ENCODE measurements at places on chromosomes 16 and 17.
A peak's percentile ranks its signal among the peaks of the same experiment; 100 is the strongest.

DNA sequence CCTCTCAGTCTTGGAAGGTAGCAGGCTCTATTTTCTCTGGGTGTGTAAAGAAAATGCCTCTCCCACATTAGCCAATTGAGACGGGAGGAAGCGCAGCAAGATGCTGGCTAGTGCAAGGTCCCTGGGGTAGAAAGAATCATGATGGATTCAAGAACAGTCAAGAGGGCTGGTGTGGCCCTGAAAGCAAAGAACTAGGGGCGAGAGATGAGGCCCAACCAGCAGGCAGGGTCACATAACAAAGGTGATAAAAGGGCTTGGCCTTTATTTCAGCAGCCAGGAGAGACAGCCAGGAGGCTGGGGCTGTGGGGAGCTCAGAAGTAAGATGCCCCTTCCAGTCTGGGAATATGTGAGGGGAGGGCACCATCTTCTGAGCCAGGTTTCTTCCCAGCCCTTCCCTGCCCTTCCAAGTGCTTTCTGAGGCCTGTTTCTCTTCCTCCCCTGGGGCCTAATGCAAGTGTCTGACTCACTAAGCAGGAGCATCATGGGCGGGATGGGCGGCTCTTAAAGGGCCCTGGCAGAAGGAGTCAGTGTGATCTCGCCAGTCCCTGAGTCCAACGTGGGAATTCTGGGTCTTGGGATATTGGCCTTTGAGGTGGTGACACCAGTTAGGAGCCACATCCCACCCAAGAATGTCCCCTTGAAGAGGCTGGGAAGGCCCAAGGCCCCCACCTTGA is 3.9 kb upstream of the NLRC5 start:
- no peak for DNase-seq

DNA sequence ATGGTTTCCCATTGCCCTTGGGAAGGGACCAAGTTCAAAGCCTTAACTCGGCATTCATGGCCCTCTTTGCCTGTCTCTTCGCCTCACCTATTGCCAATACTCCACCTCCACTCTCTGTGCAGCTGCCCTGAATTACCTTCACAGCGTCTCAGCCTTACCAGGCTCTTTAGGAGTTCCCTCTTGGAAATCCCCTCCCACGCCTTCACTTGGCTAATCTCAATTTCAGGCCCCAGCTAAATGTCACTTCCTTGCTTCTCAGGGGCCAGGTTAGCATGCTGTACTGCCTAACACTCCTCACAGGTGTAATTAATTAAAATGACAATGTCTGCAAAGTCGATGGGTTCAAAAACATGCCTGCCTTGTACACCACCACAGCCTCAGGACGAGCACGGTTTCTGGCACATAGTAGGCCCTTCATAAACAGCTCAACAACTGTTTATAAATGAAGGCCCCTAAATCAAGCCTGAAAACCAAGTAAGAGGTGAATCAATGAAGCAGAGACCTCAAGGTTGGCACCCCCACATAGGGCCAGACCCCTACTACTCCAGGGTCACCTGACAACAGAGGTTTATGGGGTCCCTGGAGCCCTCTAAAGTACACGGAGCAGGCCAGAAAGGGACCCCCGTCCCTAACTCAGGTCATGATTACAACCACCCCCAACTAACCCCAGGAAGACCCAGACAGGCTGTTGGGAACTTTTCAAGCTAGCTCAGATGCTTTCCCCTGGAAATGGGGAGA is 11.2 kb upstream of the EEF2K start:
- DNase-seq, result peak; percentile 49

DNA sequence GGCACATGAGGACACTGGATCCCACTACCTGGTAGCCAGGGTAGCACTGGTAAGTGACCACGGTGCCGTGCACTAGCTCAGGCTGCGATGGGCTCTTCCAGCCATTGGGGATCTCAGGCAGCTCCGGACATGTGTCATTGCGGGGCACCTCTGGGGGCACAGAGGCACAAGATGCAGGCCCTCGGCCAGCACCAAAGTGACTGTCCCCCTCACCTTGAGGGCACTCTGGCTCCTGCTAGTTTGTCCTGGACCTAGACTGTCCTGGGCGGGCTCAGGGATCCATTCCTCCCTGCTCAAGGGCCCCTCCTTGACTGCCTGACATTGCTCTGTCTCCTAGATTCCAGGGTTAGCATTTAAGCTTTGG is 6.7 kb upstream of the PHF12 start:
- no peak for DNase-seq

DNA sequence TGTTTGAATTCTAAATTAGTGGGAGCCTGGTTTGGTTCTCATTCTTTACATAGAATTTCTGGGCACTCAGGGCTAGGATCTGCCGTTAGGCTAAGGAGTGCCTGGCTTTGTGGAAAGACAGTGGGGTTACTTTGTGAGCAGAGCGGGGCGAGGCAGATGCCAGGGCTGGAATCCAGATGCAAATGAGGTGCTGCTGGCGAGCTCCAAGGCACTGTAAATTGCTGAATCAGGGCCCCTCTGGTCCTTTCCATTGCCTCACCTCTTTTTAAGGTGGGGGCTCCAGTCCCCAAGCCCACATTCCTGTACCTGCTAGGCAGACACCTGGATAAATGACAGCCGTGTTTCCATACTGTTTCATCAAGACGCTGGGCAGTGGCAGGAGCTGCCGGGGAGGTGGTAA is 33.8 kb downstream of the PIPOX start:
- DNase-seq, result no peak

DNA sequence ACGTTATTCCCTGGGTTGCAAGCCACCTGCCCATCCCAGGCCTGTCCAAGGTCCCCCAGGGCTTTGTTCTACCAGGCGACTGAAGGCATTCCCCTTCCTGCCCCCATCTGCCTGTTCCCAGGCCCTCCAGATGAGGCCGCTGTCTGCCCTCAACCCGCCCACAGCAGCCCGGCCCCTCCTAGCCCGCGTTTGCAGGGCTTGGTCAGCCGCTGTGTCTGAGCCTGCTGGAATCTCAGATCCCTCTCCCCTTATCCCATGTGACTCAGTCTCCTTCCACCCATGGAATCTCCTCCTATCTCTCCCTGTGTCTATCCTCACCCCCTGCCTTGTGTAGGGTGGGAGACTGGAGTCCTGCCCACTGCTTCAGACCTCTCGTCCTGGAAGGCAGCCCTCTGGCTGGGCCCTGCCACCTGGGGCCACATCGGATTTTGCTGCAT is 186.0 kb upstream of the TNRC6C start:
- DNase-seq, result peak; percentile 67

Data from CD4-positive, alpha-beta T cell treated with Interleukin-4 for 4 hours (primary cell).